ENCODE measurements at places on chromosomes 12 and 14. TPM values are rescaled to one million over a fixed set of nuclear protein-coding genes. Genes with fewer than 3 reads are reported as not detected.

Gene SSPN
- total RNA-seq, result 9.0 TPM

- no peak for DNase-seq
Measured at GRCh38 chr12:103028881-103029639, 71.6 kb downstream of the ASCL1 start.

DNA sequence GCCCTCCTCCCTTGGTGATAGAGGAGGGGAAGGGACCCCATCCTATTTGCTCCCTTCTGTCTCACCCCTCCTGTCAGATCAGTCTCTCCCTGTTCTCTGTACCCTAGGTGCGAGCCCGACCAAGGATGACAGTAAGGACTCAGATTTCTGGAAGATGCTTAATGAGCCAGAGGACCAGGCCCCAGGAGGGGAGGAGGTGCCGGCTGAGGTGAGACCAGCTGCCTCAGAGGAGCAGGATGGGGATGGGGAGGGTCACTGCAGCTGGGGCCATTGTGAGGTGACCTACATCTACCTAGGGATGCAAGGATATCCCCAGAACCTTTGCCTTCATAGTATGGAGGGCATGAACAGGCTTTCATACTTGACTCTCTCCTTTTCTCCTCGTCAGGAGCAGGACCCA is 22.2 kb downstream of the AGAP2 start:
- no peak for DNase-seq

Gene CLEC4C
- total RNA-seq, result not detected

DNA sequence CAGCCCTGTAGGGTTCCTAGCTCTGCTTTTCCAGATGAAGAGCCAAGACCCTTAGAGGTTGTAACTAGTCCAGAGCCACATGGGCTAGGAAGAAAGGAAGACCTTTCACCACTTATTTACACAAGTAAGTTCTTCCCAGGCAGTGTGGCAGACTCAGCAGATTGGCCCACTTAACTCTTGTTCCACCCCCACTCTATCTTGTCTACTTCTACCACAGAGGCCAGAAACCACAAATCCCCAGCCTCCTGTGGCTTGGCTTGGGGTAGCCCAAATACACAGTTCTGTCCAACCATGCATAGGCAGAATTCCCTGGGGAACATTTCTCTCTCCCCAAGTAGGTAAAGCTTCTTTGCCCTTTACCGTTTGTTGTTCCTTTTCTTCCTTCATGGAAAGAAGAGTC is 383.5 kb downstream of the RGS6 start:
- no peak for DNase-seq

DNA sequence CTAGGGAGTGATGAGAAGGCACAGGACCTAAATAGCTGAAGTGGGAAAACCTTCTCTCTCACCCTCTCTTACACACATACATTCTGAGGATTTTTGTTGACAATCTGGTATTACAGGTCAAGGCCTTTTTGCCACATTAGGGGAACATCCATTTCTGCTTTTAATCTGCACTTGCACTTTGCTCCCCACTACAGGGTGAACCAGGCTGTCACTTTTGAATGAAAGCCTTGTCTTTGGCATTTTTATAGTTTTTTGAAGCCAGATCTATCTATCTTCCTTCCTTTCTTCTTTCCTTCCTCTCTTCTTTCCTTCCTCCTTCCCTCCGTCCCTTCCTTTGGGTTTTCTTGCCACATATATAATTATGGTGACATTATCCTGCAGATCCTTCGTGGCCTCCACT is 165.9 kb upstream of the OTX2 start:
- no peak for DNase-seq

GRCh38 chr14:59320361-59320760 is 131.9 kb downstream of the DAAM1 start:
- no peak for DNase-seq

DNA sequence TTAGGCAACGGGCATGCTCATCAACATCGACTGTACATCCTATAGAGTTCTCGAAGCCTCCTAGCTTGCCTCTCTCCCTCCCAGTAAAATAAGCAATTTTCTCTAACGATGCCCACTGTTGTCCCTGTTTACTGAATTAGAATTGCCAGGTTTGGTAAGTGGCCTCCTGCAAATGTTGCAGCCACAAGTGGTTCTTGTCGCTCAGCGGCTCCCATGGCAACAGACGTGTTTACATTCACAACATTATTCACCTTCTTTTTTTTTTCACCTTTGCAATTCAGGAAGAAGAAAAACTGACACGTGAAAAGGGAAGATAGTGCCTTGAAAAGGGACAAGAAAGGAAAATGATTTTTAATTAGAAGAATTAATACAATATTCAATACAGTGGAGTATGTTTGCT is 100.9 kb upstream of the PKP2 start:
- no peak for DNase-seq

DNA sequence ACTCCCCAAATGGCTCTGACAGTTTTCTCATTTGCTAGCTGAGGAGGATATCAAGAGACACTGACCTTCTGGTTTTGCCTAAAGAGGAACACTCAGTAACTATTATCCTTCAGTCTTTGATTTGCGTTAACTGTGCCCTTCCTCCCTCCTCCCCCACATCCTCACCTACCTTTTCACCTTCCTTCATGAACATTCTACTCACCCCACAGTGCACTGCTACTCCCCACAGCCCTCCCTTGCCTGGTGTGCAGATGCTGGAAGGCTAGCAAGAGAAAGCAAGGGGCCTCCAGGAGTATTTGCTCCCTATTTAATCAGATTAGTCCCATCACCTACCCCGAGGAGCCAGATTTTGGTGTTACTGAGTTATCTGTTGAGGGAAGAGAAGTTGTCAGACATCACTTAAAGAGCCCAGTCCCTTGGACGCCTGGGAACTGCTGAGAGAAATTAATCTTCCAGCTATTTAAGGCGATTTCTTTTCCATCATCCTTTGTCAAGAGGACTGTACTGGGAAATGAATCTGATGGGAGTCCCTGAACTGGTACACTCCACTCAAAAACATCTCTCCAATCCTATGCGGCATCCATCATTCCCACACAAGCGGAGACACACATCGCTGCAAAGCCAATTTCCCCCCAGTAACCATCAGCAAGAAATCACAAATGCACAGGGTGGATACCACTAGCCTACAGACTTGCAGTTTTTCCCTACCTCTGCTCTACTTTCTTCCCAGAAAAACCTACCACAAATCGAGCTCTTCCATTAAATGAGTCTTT is 11.5 kb downstream of the PSMB5 start:
- DNase-seq, result no peak

DNA sequence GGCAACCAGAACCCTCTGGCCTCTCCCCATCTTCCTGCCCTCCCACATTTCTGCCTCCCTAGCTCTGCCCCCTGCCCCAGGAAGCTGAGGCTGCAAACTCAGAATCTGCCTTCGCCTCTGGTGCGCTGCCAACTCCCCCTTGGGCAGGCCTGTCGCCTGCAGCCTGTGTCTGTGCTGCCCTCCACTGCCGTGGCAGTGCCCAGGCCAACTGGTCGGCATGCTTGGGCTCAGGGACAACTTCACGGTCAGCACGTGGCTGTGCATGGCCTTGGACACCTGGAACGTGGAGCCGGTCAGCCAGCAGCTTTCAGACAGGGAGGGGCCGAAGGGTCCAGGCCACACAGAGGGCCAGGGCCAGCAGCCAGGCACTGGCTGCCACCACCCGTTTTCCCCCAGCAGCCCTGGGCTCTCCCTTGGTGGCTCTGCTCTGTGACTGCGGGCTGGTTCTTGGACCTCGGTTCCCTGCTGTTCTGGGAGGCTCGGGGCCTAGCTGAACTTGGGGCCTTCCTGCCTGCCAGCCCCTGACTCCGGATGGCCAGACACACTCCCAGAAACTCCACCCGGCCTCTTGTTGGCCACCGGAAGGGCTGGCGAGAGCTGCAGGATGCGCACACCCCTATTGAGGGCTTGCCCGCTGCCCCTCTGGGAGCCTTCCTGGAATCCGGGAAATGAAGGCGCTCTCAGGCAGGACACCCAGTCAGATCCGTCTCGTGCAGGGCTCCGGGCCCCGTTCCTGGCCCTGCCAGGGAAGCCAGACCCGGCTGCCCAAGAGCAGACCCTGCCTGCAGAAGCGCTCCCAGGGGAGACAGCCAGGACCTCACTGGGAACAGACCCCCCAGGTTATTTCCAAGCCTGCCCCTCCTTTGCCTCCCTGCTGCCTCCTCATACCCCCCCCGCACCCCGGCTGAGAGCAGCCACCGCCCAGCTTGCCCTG is 34.2 kb upstream of the PPP1R13B start:
- no peak for DNase-seq

DNA sequence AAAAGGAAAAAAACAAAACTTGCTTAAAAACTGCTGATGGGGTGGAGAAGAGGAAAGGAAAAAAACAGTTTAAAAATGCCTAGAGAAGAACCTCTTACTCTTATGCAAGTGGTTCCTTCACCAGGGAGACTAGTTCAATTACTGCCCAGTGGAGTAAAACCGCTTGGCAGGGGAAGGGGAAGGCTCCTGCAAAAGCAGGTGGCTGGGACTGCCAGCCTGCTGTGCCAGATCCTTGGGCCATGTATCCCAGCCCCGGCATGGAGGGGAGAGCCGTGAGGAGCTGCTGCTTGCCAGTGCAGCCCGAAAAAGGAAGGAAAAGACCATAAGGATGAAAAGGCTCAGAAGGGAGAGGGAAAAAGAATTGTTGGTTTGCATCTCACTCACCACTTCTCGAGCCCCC is 123.0 kb downstream of the FSCB start:
- no peak for DNase-seq

Gene STXBP6
- total RNA-seq, result 40.2 TPM

GRCh38 chr12:80861641-80862378 is 75.9 kb downstream of the LIN7A start:
- DNase-seq, result peak; percentile 33

Gene GLI1
- total RNA-seq, result 1.1 TPM

Gene CYP27B1
- 0.90 TPM for total RNA-seq

GRCh38 chr14:50920482-50921230 is 23.6 kb downstream of the PYGL start:
- DNase-seq, result peak; percentile 89

- no peak for DNase-seq
Measured at GRCh38 chr12:101795786-101796185, 35.0 kb downstream of the GNPTAB start.

DNA sequence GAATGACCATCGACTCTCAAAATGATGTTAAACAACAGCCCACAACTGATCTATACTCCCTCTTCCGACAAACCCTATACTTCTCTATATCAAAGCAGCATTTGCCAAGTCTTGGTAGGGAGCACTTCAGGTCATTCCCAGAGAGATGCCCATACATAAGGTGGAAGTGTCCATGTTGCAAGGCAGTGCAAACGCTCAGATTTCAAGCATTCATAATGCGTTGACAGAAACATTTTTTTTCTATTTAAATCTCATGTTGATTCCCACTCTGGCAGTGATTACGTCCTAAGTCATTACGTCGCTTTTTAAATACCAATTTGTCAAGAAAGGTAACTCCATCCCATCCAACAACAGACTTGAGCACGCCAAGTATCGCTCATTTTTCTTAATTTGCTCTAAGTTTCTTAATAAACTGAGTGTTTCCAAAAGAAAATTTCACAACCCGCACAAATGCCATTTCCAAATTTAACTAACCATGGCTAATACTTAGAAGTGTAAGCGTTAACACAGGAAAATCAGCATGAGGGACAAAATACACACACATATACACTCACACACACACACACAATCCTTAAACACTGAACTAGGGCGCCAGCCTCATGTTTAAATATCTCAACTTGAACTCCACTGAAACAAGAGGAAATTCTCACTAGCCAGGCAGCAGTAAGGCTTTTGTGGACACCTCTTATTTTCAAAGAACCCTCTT is 1.1 kb downstream of the GXYLT1 start:
- DNase-seq, result peak; percentile 26

DNA sequence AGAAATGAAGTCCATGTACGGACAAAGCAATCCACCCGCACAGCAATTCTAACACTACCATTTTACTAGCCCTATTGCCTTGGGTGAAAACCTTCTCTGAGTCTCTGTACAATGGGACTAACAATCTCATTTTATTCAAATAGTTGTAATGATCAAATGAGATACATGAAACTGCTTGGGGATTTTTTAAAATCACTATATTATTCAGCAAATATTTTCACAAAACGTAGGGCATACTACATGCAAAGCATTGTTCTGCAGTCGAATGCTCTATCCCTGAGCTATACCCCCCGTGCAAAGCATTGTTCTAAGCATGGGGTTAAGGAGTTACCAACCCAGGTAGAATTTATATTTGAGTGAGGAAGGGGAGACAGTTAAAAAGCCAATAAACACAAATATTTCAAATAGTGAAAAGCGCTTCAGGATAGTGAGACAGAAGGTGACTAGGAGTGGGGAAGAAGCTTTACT is 554 bp upstream of the ATF7 start:
- no peak for DNase-seq

DNA sequence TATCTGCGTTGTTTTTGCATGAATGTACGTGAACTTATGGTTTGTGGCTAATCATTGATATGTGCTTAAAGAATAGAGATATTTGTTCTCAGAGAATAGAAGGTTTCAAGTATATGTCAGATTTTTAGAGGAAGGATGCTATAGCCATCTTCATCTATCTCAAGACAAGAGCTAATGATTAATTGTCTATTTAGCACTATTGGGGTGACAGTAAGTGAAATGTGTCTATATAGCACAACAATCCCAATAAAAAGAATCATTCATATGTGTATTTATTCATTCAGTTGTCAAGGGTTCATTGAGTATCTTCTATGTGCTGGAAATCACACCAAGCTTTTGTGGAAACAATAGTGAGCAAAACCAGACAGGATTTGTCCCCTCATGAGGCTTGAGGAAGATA is 299.5 kb upstream of the NPAS3 start:
- DNase-seq, result no peak

DNA sequence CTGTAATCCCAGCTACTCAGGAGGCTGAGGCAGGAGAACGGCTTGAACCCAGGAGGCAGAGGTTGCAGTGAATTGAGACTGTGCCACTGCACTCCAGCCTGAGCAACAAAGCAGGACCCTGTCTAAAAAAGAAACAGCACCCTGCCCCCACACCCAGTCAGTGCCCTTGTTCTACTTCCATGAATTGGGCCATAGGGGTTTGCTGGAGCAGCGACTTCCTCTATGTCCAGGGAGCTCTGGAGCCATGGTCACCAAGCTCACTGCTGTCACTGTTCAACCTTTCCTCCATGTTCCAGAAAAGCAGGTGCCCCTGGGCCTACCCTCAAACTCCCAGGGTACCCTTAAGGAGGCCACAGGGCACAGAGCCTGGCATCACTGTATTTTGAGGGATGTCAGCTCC is 116.8 kb downstream of the RIN3 start:
- no peak for DNase-seq

All from LHCN-M2 (cell line).